Naive thymus-derived CD4-positive, alpha-beta T cell (primary cell): ENCODE measurements at places on chromosomes 4 and X.

- DNase-seq, result no peak
Measured at GRCh38 chr4:112956484-112956896, 93.0 kb upstream of the ANK2 start.

GRCh38 chrX:10387011-10387410 lies 230.2 kb downstream of the CLCN4 start:
- DNase-seq, result no peak

- no peak for DNase-seq
Measured at GRCh38 chr4:168666531-168666930, 169.7 kb downstream of the PALLD start.

GRCh38 chrX:15816438-15816809 lies 26.1 kb downstream of the ZRSR2 start:
- DNase-seq, result no peak

- DNase-seq, result no peak
Measured at GRCh38 chr4:162849937-162850336, 316.8 kb downstream of the NAF1 start.

DNA sequence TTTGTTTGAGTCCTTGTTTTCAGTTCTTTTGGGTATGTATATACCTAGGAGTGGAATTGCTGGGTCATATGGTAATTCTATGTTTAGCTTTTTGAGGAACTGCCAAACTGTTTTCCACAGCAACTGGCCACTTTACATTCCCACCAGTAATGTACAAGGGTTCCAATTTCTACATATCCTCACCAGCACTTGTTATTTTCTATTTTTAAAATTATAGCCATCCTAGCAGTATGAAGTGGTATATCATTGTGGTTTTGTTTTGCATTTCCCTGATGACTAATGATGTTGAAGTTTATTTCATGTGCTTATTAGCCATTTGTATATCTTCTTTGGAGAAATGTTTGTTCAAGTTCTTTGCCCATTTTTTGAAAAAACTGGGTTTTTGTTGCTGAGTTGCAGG lies 39.6 kb downstream of the TMEM164 start:
- no peak for DNase-seq

DNA sequence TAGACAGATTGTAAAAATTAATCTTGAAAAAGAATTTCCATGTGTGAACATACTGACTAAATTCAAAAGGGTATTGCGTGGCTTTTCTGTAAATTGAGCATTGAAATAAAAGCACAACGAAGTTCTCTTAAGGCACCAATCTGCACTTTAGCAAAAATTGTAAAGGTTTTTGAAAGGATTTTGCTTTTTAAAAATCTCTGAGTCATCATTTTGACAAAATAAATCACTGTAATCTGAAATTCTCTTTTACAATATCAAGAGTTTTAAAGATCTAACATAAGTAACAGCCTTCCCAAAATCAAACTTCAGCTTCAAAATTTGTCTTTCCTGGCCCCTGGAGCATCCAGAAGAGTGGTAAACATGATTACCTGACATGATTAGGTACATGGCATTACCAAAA lies 830.9 kb upstream of the AGA start:
- no peak for DNase-seq

DNA sequence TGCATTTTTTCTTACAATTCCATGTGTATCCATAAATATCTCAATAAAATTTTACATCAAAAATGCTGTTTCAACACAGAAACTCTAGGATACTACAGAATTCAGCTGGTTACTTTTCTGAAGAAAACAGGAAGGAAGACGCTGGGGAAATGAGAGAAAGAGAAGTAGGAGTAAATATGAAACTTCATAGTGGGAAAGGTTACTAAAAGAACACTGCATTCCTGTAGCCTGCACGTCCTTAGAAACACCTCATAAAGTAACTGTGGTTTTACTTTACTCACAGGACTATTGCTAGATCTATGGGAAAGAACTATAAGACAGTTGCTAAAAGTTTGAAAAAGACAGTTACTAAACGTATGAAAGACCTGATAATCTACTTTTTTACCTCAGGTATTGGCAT lies 23.1 kb downstream of the ATP11C start:
- no peak for DNase-seq

DNA sequence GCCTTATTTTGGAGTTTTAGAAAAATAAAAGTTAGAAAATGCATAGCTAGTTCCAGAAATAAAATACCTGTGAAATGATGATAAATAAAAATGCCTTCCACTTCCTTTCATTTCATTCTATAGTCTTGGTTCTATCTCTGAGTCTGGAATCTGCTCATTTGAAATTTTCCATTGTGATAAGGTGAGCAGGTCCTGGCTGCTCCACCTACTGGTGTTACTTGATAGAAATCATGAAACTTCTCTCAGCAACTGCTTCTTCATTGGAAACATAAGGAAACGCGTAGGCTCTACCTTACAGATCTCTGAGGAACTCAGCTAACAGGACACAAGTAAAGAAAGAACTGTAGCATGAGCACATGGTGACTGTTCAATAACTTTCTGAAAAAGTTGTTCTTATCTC lies 141.8 kb downstream of the DCHS2 start:
- DNase-seq, result no peak

DNA sequence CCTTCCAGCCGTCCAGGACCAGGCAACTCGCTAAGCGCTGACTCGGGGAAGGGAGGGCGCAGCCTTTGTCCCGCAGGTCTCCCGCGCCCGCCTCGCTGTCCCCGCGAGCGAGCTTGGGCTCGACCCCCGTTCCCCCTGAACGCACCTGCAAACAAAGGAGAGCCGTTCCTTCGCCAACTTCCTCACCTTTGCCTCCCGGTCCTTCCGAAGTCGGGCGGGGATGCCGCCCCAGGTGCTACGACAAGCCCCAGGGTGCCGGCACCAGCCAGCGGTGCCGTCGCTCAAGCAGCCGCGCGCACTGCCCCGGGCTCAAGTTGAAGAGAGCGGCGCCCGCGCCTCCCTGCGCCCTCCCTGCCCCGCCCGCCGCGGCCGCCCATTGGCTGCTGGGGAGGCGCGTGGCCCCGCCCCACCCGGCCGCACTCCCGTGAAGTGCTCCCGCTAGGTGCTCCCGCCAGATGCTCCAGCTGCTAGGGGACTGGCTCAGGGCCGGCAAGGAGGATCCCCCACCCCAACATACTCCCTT lies 107.1 kb downstream of the NSUN7 start:
- DNase-seq, result peak; percentile 41

DNA sequence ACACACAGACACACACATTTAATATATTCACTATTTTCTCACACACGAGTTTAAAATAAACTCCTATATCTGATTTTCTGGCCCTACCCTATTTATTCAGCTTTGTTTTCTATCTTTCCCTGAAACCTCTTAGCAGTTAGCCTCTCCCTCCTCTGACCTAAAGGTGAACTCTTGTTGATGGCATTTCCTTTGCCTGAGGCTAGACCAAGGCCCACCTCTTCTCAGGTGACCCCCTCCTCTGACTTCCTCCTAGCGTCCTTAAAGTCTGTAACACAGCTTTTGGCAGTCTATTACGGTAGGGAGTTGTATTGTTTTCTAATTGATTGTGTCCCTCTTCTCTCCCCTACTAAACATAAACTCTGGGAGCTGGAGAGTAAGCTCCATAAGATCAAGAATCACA lies 1.7 kb upstream of the SRPX2 start:
- no peak for DNase-seq

DNA sequence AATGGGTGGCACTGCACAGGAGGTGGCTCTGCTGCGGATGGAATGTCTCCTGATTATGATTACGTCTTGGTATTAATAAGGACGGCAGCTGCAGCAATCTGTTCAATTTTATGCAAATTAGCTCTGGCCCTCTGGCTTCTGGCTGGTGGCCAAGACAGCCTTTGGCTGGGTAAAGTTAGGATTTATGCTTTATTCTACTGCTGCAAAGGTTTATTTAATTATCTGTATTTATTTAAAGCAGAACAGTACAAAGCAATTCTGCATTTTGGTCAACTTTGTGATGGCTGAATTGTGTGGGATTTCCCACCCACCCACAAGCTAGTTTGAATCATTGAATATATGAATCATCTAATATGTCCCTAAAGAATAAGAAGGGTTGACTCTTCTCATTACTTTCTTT lies 745.6 kb upstream of the FAM241A start:
- DNase-seq, result no peak

DNA sequence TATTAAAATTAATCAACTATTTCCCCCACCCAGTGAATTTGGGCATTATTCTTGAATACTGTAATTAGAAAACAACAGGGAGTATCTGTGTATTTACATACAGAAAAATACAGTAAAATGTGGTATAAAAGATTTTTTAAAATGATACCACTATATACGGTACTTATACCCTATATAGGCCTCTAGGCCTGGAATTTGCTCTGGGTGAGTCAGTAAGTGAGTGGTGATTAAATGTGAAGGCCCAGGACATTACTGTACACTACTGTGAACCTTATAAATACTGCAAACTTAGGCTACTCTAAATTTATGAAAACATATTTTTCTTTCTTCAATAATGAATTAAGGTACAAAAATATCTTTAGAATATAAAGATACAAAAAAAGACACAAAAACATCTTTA lies 6.3 kb upstream of the CSN3 start:
- no peak for DNase-seq

- DNase-seq, result no peak
Measured at GRCh38 chr4:26032142-26032541, 118.1 kb downstream of the SMIM20 start.

DNA sequence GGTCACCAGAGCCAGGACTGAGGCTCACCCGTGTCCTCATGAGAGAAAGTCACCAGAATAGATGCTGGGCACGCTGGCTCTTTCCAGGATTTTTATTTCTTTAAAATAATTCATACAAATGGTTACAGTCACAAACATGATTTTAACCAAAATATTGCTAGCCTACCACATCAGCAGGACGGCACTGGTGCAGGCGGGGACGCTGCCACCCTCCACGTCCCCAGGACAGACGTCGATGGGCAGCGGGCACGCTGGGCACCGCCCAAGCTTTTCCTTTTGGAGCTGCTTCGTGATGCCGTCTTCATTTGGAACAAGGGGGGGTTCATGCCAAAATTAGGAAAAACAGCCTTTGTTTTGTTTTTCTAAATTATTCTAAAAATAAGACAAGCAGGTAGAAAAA lies 37.6 kb downstream of the CTBP1 start:
- no peak for DNase-seq

DNA sequence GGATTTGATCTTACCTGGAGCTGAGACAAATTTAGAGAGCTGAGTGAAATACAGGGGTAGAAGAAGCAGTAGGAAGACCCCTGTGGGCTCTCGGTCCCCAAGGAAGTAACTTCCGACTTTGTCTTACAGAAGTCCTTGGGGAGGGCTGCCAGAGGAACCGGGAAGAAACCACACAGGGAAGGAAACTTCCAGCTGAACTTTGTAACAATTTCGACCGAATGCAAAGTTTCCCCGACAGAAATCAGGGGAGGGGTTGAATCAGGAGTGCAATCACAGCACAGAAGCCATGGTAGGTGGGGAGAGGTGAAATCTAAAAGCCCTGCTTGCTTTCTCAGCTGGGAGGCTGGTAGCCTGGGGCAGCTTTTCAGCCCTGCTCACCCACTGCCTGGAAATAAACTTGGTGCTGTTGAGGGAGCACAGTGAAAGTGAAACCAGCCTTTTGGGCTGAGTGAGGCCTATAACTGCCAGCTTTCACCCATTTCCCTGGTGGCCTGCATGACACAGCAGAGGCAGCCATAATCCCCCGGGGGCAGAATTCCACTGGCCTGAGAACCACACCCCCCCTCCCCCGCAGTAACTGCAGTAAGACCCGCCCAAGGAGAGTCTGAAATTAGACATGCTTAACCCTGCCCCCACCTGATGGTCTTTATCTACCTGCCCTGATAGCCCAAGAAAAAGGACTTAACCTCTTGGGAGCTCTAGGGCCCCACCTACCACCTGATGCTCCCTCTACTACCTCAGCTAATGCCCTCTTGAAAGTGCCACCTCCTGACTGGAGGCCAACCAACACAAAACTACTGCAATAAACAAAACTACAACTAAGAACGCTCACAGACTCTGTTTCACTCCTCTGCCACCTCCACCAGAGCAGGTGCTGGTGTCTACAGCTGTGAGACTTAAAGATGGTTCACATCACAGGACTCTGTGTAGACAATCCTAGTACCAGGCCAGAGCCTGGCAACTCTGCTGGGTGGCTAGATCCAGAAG lies 248.2 kb downstream of the PARM1 start:
- DNase-seq, result no peak

DNA sequence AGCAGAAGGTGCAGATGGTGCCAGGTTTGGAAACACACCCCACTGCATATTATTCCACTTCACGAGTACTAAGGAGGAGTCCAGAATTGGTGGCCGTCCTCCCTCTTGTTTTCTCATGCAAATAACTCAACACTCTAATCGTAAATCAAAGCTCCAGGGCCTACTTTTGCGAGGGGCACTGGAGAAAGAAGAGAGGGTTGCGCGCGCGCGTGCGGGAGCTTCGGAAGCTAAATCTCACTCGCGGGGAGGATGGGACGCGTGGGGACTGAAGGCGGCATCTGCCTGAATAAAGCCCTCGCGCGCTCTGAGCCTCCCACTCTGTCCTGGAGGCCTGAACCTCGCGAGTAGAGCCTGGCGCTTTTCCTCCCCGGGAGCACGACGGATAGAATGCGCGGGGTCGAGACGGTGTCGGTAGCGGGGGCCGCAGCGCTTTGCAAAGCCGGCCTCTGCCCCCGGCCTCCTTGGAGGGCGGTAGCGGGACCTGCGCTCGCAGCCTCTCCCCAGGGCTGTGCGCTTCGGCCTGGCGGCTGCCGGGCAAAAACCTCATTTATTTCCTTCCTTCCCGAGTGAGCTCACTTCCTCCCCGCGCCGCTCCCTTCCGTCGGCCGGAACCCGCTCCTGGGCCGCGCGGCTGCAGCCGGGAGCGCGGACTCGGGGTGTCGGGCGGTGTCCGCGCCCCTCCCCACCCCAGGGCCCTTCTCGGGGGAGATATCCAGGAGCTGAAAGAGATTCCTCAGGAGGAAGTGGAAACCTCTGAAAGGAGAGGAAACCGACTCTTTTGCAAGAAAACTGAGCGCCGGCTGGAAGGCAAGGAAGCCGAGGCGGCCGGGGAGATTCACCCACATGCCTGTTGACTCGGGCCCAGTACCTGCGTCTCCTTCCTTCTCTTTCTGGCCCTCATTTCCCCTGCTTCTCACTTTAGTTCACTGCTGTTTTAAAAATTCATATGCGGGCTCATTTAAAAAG lies 20.7 kb downstream of the HAND2 start:
- DNase-seq, result no peak

DNA sequence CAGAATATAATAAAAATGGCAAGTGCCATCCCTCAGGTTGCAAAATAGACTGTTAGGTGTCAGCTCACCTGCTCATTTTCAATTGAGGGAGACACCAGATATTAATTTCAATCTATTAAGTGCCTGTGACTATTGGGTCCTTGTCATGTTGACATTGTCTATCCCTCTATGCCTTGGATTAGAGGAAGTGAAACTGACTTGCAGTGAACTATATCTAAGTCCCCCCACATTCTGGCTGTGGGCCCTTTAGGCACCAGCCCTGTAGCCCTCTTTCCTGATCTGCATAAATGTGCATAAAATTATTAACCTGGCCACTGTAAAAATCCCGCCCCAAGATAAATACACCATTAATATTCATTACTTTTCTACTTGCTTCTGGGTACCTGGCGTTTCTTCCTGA lies 293.0 kb upstream of the CLNK start:
- DNase-seq, result no peak

DNA sequence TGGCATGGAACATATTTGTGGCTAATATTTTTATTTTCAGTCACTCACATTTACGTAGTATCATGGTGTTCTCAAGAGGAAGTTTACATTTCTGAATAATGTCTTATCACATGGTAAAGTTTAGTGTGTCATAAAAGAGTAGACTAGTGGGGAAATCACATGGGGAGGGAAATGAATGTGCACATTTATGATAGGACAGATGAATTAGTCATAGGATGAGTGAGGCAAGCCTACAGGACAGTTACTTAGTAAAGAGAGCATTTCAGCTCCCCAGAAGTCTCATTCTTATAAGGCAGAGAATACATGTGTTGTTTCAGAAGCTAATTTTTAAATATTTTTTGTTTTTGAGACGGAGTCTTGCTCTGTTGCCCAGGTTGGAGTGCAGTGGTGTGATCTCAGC lies 6.2 kb downstream of the GK start:
- DNase-seq, result no peak
